T-helper 2 cell (primary cell): ENCODE measurements at places on chromosomes 13 and 19.

GRCh38 chr13:27965343-27965739 lies 3.8 kb downstream of the CDX2 start:
- DNase-seq: no peak

GRCh38 chr13:48938308-48938943 lies 37.3 kb upstream of the FNDC3A start:
- no peak for DNase-seq

- no peak for DNase-seq
Measured at GRCh38 chr19:48631225-48631624, 6.0 kb downstream of the DBP start.

GRCh38 chr13:39494006-39494405 lies 109.0 kb downstream of the LHFPL6 start:
- DNase-seq: no peak

DNA sequence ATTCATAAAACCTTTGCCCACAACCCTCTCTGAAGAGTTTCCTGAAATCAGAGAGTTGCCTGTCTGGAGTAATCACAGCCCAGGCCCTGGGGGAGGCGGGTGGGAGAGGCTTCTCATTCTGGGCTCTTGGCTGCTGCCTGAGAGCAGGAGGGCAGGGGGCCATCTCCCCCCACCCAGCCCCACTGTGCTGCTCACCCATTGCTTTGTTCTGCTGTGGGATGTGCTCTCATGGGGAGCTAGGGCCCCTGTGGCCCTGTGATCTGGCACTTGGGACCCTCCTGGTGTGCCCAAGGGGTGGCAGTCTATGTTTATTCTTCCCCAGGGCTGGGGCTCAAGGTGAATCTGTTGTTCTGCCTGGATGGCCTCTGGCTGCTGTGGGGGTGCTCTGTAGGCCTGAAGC lies 6.1 kb downstream of the KCTD15 start:
- DNase-seq: no peak

DNA sequence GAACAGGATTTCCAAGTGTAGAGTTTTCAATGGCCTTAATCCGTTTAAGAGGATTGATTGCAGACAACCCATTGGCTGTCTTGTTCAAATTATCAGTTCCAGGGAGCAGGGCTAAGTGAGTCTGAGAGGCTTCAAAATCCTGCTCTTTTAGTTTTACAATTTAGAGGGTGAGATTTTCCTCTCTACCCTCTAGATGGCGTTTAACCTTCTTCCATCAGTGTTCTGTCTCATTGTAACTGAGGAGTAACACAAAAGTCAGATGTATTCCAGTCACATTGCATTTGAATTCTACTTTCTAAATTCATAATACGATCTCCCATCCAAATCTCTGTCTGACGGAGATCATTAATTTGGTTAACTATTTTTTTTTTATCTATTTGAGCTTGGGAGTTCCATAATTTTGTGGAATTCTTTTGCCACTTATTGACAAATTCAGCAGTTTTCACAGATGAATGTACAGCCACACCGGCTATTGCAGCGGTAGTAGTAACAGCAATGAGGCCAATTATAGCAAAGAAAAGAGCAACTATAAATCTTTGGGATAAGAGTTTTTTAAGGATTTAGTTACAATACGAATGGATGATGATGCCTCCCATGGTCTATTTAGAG lies 7.8 kb upstream of the C19orf84 start:
- no peak for DNase-seq

- DNase-seq: no peak
Measured at GRCh38 chr19:55256562-55257460, 2.0 kb downstream of the PPP6R1 start.

DNA sequence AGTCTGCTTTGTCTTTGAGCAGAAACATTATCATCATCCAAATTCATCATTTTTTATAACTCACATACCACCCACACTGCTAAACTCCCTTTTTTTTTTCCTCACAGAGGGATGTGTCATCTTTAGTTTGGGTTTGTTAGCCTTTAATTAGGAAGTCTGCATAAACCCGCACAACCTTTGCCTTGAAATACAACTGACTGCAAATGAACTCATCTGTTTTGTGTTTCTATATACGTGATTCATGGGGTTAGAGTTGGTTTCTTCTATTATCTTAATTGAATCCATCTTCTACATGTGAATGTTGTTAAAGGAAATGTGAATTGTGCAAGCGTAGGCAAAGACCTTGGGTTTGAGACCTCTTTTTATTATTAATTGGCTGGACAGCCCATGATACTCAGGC lies 102.7 kb downstream of the SLAIN1 start:
- DNase-seq: no peak

DNA sequence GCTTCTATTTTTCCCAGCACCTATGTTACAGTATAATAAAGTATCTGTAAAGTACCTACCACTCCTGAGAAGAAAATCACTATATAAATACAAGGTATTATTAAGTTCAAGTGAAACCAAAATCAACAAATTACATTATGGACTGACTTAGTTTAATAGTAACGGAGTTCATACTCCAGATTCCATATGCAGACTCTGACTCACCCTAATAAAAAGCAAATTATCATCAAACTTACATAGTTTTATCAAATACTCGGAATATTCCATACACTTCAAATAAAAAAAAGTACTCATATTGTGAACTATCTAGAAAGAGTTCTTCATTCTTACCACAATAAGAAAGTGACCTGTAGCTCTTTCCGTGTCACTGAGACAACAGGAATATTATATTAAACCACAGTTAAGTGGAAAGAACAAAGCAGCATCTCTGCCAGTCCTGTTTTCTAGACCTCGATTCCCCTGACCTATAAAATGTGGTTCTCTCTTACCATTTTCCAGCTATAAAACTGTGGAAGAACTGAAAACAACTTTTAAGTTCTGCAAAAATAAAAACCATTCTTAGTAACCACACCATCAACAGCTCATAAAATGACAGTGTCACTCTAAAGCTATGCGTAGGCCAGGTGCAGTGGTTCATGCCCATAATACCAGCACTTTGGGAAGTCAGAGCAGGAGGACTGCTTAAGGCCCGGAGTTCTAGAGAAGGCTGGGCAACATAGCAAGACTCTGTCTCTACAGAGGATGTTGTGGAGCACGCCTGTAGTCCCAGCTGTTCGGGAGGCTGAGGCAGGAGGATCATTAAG lies 42.6 kb downstream of the USP12 start:
- DNase-seq: no peak
